ENCODE measurements at places on chromosomes 1 and 21.

DNA sequence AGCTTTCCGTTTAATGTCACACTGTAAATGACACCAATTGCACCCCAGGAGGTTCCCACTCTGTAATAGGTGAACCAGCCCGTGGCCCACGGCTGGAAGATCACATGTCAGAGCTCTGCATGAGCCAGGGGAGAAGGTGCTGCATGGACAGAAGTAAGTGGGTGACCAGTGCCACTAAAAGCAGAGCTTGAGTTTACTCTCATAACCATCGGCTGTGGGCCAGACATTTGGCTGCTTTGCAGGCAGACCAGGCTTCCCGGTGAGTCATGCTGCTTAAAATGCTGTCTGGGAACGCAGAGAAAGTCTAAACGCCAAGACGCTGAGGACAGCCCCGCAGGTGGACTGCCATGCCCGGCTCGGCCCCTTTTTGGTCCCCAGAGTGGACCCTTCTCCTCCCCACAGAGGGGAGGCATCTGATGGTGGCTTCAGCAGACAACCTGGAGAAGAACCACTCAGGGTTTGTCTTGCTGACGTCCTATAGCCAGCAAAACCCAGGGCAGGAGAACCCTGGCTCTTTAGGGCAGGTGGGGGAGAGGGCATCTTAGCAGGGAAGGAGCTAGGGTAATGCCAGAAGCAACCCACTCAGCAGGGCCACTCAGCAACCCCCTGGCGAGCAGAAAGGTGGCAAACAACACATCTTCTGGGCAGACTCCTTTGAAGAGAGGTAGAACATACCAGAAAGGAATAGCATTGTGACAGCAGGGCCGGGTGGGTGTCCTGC lies 7.3 kb downstream of the KIAA2013 start:
- no peak for DNase-seq

DNA sequence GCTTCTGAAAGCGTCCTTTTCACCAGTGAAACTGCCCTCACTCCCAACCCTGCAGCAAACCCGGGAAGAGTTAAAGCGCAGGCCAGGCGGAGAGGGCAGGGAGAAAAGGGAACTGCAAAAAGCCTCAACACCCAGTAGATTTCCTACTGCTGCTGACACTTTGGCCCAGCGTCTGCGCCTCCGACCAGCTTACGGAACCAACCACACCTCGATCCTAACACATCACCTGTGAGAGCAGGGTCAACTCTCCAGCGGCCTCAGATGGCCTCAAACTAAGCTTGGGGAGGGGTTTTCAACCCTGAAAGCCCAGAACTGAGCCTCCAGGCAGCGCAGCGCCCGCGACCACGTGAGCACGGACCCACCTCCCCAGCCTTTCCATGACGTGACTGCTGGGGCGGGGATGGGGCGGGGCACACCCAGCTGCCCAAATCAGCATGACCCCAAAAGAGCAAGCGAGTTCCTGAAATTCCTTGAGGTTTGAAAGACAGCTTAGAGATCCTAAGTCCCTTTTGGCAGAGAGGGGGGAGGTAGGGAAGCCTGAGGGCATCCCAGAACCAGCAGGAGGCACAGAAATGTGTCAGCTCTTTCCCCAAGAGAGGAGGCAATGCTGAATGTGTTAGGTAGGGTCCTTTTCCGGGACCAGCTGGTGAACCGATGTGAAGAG lies 59.1 kb downstream of the ITPKB start:
- DNase-seq = peak; percentile 77

DNA sequence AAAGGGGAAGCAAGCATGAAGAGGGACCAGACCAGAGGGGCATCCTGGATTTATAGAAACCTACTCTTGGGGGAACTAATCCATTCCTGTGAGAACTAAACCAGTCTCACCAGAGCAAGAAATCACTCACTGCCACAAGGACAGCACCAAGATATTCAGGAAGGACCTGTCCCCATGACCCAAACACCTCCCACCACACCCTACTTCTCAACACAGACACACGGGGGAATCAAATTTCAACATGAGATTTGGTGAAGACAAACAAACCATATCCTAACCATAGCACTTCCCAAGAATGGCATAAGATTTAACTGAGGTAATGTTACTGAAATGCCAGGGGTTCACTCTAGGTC lies 12.1 kb upstream of the POU2F1 start:
- no peak for DNase-seq

GRCh38 chr1:86430376-86430775 lies 6.4 kb downstream of the CLCA2 start:
- DNase-seq = no peak

GRCh38 chr1:19072285-19072981 lies 116.0 kb upstream of the IFFO2 start:
- DNase-seq = peak; percentile 39

- no peak for DNase-seq
These were observed 89.6 kb downstream of the AK5 start for GRCh38 chr1:77371396-77371795.

DNA sequence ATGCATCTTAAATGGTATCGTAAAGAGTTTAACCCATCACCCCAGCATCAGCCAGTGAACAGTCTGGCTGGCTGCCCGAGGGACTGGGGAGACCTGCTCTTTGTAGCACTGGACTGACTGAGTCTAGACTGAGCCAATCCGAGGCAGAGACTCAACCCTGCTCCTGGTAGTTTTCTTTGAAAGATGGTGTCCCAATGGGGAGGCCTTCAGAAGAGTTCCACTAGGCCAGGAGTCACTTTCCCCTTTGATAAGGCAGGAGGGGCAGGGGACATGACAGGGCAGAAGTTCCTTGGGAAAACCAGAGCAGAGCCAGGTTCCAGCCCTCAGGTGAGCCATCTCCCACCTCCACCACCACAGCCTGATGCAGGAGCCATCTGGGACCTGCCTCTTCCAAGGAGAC lies 203.5 kb downstream of the CAMTA1 start:
- DNase-seq = no peak

- DNase-seq = peak; percentile 16
These were observed 6.4 kb downstream of the PPP2R5A start for GRCh38 chr1:212291505-212292134.

- DNase-seq = no peak
These were observed 131.8 kb upstream of the IPO9 start for GRCh38 chr1:201697174-201697573.

GRCh38 chr1:244862699-244863490 lies 1.4 kb downstream of the HNRNPU start:
- DNase-seq = peak; percentile 99

DNA sequence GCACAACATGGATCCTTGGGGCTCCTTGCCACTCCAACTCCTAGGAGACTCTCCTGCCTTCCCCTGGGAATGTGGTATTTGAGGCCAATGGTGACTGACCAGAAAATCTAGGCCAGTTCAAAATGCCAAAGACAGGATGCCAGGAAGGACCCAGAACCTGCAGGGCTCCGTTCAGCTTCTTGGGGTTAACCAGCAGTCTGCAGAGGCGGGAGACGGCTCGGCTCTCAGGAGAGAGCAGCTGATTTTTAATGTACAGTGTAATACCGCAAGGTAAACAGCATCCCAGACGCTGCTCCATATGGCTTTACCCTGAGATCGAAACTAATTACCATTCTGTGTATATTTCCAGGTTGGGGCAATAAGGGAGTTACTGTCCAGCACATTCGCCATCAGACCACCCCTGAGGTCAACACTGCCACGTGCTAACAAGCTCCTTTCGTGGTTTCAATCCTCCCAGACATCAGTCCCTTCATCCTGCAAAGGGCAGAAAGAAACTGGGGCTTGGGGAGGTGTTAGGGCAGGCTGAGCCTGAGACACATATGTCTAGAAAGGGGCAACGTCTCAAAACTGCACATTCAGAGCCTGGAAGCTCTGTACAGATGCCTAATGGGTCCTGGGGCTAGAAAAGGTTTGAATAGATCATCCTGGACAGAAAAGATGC lies 16.7 kb downstream of the ITPKB start:
- DNase-seq = no peak

DNA sequence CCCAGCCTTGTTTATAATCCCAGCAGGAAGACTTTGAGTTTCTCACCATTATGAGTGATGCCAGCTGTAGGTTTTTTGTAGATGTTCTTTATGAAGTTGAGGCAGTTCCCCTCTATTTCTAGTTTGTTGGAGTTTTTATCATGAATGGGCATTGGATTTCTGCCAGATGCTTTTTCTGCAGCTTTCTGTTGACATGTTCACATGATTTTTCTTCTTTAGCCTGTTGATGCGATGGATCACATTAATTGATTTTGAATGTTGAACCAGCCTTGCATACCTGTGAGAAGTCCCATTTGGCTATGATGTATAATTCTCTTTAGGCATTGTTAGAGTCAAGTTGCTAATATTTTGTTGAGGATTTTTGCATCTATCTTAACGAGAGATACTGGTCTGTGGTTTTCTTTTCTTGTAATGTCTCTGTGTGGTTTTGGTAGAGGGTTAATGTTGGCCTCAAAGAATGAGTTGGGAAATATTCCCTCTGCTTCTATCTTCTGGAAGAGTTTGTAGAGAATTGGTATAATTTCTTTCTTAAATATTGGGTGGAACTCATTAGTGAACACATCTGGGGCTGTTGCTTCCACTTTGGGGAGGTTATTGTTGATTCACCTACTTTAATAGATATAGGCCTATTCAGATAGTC lies 33.2 kb downstream of the ZBTB40 start:
- no peak for DNase-seq

DNA sequence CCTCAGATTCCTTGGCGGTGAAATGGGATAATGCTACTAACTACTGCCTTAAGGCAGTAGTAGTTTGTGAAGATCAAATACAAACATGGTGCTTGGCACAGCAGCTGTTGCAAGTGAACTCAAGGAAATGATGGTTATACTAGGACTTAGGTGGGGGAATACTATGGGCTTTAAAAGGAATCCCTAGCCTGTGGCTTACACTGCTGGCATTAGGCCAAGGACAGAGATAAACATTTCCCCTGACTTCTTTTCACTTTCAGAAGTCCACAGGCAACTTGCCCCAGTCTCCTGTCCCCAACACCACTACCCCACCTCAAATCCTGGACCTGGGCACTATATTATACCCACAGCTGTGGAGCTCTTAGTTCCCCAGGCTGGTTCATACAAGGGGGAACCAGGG lies 13.1 kb upstream of the VAMP4 start:
- DNase-seq = no peak

DNA sequence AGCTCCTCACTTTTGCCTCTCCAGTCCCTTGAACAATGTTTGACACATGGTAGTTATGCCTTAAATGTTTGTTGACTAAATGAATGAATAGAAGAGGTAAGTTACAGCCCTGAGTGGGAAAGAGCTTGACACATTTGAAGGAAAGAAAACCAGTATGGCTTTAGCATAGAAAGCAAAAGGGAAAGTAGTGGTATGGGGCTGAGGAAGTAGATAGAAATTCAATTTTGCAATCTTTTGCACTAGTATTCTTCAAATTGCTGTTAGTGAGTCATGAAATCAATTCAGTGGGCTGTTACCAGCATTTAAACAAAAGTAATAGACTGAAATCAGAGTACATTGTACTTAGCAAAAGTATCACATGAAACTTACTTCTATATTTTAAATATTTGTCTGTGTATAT lies 21.1 kb downstream of the PLA2G4A start:
- DNase-seq = no peak

- no peak for DNase-seq
These were observed 82.1 kb downstream of the RAVER2 start for GRCh38 chr1:64826991-64827390.

- peak; percentile 69 for DNase-seq
These were observed 36.2 kb upstream of the KCNA10 start for GRCh38 chr1:110554871-110555801.

DNA sequence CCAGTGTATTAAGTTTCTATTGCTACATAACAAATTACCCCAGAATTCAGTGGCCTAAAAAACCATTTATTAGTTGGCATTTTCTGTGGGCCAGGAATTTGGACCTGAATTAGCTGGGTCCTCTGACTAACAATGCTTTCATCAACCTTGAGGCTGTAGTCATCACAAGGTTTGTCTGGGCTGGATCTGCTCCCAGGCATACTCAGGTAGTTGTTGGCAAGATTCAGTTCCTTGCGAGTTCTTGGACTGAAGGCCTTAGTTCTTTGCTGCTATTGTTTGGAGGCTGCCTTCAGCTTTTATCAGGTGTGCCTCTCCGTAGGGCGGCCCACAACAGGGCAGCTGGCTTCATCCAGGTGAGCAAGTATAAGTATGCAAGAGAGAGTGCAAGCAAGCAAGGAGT lies 31.4 kb upstream of the DEPDC1 start:
- DNase-seq = no peak

GRCh38 chr1:248807067-248807737 lies 18.5 kb downstream of the SH3BP5L start:
- DNase-seq = peak; percentile 75

GRCh38 chr1:113876176-113876575 lies 4.7 kb upstream of the PTPN22 start:
- DNase-seq = no peak

GRCh38 chr1:174963529-174964125 lies 36.1 kb upstream of the CACYBP start:
- DNase-seq = peak; percentile 25

GRCh38 chr1:21899987-21900386 lies 37.1 kb downstream of the HSPG2 start:
- DNase-seq = no peak

GRCh38 chr1:62295921-62296491 lies 23.2 kb downstream of the KANK4 start:
- DNase-seq = peak; percentile 8

DNA sequence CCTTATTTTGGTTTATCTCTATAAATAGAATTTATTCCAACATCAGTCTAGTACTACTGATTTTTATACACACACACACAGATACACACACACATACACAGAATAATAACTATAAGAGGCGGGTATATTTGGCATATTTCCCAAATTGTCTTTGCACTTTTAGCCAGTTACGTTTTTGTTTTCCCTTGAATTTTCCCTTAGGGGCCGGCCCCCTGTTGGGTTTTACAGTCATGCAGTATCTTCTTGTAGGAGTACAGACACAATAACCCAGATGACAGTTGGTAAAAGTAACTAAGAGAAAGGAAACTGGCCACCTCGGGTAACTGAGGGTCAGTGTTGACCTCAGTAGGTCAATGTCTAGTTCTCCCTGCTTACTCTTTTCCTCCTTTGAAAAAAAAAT lies 50.9 kb downstream of the DISP1 start:
- DNase-seq = no peak

- DNase-seq = no peak
These were observed 42.7 kb downstream of the L1TD1 start for GRCh38 chr1:62237361-62237760.

GRCh38 chr21:41397471-41397891 lies 28.6 kb upstream of the MX1 start:
- DNase-seq = no peak

- DNase-seq = no peak
These were observed 19.4 kb upstream of the SLAMF9 start for GRCh38 chr1:159973350-159973940.

GRCh38 chr1:175733722-175734121 lies 9.7 kb downstream of the TNR start:
- DNase-seq = no peak

- DNase-seq = no peak
These were observed 112.5 kb downstream of the RERE start for GRCh38 chr1:8704866-8705506.

Measured in CD4-positive, alpha-beta T cell treated with Interleukin-17A for 4 hours (primary cell).